WTC11 (cell line): ENCODE measurements at places on chromosomes 3 and 15. TPM values are rescaled to one million over a fixed set of nuclear protein-coding genes. Genes with fewer than 3 reads are reported as not detected.

- peak; percentile 19 for DNase-seq
Measured at GRCh38 chr3:98521897-98522543, 682 bp downstream of the CLDND1 start.

DNA sequence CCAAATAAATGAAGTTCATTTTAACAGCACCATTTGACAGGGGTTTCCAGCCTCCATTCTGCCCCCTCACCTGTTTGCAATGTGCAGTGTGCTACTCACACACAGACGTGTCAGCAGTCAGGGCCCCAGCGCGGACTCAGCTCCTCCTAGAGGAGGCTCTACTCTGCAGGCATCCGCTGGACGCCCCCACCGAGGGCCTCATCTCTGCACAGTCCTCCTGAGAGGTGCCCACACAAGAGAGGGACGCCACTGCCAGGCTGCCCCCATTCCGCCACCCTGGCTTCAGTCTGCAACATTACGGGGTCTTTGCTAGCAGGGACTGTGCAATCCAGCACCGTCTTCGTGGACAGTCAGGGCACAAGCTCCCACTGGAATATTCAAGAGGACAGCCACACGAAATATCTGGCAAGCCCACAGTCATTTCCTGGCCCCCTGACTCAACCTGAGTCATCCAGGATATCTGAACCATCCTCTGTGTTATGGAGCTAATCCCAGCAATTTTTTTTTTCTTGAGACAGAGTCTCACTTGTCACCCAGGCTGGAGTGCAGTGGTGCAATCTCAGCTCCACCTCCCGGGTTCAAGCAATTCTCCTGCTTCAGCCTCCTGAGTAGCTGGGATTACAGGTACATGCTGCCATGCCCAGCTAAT lies 255.0 kb downstream of the OCA2 start:
- no peak for DNase-seq

- DNase-seq = no peak
Measured at GRCh38 chr3:89000886-89001285, 106.5 kb upstream of the EPHA3 start.

DNA sequence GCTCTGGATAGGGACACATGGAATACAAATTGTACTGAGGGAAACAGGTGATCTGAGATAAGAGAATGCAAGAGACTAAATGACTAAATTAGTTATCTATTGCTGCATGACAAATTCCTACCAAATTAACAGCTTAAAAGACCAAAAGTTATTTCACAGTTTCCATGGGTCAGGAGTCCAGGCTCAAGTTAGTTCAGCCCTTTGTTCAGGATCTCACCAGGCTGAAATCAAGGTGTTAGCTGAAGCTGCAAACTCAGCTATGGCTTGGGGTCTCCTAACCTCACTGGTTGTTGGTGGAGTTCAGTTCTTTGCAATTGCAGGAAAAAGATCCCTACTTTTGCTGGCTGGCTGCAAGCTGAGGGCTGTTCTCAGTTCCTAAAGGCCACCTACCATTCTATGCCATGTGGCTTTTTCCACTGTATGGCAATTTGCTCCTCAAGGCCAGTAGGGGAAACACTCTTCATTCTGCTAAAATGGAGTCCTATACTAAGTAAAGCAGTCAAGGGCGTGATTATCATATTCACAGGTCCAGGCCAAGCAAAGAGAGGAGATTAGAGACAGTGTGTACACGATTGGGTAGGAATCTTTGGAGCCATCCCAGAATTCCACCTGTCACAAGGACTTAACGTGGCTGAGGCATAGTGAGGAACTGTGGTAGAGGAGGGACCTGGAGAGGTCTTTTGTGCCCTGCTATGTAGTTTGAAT lies 53.7 kb downstream of the THRB start:
- DNase-seq = no peak

DNA sequence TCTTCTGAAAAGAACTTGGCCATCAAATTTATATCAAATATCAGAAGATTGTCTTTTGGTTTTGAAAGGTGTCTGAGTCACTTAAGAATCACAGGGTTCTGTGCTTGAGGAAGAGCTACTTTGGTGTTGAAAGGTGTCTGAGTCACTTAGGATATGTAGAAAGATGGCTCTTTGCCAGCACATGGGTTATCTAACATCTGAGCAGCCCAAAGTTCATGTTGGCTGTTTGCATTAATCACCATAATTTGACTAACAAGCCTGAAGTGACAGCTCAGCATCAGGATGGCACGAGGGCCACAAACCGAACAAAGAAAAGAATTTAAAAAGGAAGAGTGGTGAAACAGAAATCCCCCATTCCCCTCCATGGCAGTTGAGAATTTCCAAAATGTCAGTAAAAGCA lies 190.5 kb upstream of the CMC1 start:
- DNase-seq = no peak

DNA sequence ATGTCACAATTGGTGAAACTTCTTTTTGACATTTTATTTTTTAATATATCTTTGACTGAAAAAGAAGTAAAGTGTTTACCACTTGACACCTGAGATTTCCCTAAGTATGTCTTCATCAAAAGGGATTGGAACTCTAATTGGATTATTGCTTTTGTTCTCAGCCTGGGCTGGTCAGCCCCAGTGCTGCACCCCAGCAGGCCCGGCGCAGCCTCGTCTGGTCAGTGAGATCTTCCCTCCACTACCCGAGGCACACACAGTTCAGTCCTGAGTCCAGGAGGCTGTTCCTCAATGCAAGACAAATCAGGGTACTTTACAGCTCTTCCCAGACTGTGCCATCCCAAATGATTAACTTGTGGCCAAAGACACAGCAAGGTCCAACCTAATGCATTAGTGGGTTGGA lies 146.9 kb upstream of the SEMA6D start:
- DNase-seq = no peak

GRCh38 chr3:79203144-79203519 lies 564.7 kb downstream of the ROBO1 start:
- DNase-seq = no peak

GRCh38 chr3:111636366-111636885 lies 41.3 kb upstream of the ZBED2 start:
- no peak for DNase-seq

DNA sequence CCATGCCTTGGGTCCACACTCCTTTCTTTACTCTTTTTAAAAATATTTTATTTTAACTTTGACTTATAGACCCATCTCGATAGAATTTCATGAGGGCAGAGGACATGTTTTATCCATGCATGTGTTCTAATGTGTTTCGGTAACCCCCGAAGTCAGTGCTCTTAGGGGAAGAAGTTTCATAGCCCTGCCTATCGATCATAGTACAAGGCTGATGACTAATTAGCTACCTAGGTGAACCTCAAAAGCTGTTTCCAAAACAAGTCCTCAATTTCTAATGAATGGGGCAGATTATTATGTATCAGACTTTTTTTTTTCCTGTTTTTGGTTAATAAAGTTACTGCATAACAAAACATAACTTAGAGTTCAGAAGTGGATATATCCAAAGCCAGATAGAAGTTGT lies 82.0 kb downstream of the MBNL1 start:
- DNase-seq = no peak

GRCh38 chr3:169841171-169841570 lies 28.5 kb upstream of the LRRC34 start:
- no peak for DNase-seq

DNA sequence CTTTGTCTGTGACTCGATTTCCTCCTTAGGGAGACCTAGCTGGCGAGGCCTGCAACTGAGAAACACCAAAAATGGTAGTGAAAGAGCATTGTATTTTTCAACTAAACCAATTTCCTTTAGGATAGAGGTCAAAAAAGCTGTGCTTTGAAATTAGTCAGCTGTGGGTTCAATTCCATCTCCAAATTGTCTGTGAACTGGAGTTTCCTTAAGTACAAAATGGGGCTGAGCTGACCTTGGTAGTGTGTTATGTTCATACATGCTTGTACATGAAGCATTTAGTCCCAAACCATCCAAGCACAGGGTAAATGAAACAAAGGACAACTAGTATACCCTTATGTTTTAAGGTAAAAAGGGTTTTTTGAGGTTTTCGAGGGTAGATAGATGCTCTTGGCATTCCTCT lies 99.3 kb downstream of the RARB start:
- no peak for DNase-seq

DNA sequence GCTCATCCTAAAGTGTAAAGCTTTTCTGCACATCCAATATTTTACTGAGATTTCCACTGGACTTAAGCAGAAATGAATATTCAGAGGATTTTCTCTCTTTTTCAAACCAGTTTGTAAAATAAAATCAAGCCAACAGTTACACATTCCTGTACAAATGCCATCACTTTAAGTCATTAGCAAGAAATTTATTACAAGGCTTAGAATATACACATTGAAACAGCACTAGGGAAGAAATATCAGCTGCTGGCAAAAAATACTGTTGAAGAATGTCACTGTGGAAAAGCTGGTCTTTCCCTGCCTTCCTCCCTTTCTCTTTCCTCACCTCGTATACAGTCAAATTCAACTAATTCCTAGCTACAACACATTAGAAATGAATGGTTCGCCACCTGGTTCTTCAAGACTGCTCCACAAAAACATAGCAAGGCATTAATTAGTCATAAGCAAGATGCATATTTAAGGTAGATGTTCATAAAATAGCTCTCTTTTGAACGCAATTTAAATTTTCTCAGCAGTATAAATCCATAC lies 21.3 kb downstream of the PLOD2 start:
- no peak for DNase-seq

GRCh38 chr15:94206463-94207167 lies 24.7 kb upstream of the MCTP2 start:
- DNase-seq = no peak

GRCh38 chr3:52722491-52722890 lies 16.6 kb downstream of the SPCS1 start:
- no peak for DNase-seq

- DNase-seq = no peak
Measured at GRCh38 chr3:39810647-39811161, 1.3 kb downstream of the MYRIP start.

- no peak for DNase-seq
Measured at GRCh38 chr3:82085356-82085755, 323.9 kb upstream of the GBE1 start.

DNA sequence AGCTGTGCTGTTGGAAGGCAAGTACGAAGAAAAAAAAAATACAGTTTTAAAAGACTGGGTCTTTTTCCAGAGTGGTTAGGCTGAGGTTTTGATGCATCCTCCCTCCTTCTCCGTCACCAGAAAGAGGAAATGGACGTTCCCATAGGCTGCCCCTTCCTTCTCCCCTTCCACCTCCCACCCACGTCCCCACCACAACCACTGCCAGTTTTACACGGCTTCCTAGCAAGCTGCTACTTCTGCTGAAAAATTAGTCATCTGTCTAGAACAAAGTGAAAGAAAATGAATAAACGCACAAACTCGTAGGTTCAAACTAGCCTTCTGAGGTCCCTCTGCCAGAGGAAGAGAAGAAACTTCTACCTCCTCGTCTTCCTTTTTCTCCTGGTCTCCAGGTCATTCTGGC lies 71.6 kb upstream of the RPL35A start:
- DNase-seq = no peak

DNA sequence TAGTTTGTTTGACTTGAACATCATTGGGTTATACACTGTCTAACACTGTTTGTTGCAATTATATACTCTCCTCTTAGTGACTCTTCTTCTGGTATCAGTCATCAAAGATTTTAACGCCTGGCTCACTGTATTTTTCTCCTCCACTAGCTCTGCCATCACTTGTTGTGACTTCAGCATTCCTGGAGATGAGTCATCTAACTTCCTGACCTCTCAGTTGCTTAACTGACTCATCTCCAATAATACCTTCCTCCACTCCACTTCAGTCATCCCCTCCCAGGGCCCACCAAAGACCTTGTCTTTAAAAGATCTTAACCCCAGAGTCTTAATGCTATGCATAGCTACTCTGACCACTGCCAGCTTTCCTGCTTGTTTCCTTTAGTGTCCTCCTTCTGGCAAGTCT lies 28.6 kb upstream of the CLSTN2 start:
- DNase-seq = no peak

DNA sequence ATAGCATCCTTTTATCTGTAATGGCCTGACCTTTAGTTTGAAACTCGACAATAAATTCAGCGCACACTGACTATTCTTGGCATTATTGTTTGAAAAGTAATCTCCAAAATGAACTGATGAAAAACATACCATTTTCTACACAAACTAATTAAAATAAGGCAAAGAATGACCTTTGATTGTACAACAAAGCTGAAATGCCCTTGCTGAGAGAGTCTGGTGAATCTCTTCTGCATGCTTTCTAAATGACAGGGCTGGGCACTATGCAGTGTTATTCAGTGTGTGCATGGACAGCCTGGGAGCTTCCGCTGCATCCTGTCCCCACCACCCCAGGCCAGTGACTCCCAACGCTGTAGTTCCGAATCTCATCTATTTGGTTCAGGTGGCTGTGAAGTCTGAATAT lies 530.8 kb downstream of the FOXP1 start:
- no peak for DNase-seq

GRCh38 chr3:152942366-152942765 lies 107.4 kb downstream of the P2RY1 start:
- DNase-seq = no peak

- DNase-seq = no peak
Measured at GRCh38 chr3:59247402-59247841, 197.6 kb upstream of the CFAP20DC start.

- DNase-seq = peak; percentile 94
Measured at GRCh38 chr3:49903451-49904424, at the start of gene MST1R. MST1R (minus strand) TSS chr3:49903873; CDS start chr3:49903609, 264 bp downstream.

GRCh38 chr3:67362686-67363085 lies 291.7 kb downstream of the SUCLG2 start:
- no peak for DNase-seq

DNA sequence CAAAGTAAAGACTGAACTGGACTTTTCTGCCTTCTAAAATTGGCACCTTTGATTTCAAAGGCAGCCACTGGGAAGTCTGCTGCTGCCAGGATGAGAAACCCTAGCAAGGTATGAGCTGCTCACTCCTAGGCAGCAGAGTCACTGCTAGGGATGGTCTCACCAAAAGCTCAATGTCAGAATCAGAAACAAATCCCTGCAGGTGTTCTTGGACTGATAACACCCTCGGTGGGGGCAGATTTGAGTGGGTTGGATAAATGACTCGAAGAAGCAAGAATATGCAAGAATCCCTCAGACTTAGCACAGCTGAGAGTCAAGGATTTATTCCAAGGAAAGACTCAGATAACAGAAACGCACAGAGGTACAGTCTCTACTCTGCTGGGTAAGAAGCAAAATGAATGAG lies 90.4 kb downstream of the PRICKLE2 start:
- no peak for DNase-seq

- peak; percentile 44 for DNase-seq
Measured at GRCh38 chr15:64774629-64775493, 528 bp downstream of the RBPMS2 start.

DNA sequence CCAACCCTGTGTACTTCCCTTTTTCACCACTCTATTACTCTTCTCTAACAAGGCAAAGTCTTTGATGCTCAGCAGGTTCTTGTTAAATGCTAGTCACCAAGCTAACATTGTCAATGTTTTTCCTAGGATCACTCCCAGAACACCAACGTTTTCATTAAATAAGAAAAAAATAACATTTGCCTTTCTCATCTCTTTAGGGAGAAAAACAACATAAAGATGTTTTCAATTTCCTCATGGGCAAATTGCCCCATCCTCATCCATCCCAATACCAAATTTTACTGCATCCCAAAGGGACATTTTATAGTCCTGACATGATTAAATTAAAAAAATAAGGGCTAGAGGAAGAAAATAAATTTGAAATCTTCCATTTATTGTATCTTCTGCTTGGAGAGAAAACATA lies 106.5 kb downstream of the SUCNR1 start:
- no peak for DNase-seq

Gene C3orf20
- total RNA-seq = not detected in 3 replicates

Gene FLNB
- 107 to 127 TPM (median 107 TPM) in 3 replicates for total RNA-seq

Gene SLC30A4
- total RNA-seq = 0.04 to 0.05 TPM in 2 of 3 replicates, not detected in the other
